ENCODE measurements at places on chromosomes 2 and 18. TPM values are rescaled to one million over a fixed set of nuclear protein-coding genes. Genes with fewer than 3 reads are reported as not detected.

DNA sequence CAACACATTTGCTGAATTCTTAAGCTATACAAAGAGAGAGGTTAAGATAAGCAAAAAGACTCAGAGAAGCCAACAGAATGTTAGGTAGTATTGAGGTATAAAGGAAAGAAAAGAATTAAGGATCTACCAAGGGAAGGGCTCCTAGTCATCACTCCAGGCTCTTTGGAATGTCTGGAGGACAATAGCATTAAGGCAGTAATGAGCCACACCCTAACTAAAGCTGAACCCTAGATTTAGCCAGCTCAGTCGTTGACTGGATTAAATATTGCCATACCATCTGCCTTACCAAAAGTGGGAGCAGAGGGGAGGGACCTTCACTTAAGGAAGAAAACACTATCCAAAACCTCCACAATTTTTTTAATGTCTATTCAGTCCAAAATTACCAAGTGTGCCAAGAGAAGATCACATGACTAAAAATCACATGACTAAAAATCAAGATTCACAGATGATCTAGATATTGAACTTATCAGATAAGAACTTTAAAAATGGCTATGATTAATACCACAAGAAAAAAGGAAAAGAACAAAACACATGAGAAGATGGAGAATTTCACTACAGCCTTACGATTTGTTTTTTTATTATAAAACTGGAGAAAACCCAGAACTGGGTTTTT lies 59.7 kb downstream of the EXOC6B start:
- DNase-seq: no peak

DNA sequence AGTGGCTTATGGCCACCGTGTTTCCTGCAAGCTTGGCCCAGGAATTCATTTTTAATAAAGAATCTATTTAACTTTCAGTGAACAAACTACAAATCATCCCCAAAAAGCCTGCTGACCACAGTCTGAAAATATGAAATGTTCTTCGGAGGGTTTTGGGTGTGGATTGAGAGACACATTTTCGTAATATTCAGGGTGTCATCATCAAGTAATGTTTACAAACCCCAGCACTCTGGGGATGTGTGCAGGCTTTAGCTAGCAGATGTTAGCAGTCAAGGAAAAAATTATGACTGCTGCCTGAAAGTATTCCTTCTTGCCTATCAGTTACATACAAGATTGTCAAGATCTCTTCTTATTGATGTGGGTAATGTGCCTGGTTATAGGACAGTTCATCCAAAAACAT lies 143.9 kb upstream of the FN1 start:
- DNase-seq: no peak

- DNase-seq: no peak
Observed at GRCh38 chr2:187500585-187501359, 52.7 kb upstream of the CALCRL start.

DNA sequence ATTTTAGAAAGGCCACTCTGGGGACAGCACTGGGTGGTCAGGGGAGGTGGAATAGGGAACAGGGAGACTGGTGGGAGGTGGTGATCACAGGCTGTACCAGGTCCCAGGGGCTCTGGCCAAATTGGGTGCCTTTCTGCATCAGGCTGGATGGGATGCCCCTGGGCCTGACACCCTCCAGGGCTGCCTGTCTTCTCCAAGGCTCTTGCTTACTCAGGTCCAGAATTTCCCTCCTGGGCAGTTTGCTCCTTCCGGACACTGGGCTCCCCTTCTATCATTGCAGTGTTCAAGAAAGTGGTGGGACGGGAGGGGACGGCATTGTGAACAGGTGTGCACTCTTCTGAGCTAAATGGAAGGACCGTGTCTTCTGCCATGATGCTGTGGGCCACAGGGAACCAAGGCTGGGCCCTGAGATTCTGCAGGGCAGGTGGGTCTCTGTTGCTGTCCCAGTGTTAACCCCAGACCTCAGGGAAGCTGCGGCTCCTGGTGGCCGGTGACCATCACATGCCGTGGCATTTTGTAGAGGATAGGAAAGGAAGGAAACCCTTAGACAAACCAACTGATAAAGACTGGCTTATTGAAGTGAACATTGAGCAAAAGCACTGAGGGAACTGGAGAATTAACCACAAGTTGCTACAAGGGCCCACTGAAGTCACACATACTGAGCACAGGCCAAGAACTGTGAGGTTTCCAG lies 93.7 kb upstream of the HS6ST1 start:
- DNase-seq: no peak

DNA sequence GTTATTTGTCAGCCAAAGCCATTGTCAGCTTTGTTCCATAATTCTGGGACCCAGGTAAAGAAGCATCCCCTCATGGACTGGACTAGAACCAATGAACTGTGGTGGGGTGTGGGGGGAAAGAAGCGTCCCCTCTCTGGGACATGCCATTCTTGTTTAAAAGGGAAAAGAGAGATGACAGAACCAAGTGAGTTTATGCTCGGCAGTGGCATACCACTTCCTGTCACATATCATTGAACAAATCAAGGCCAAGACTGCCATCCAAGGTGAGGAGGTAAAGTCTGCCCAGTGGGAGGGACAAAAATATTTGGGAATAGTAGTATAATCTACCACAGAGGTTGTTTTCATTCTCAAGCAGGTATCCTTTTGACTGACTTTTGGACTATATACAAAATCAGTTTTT lies 4.7 kb upstream of the GLS start:
- DNase-seq: no peak

GRCh38 chr2:75135776-75136400 lies 63.4 kb downstream of the TACR1 start:
- no peak for DNase-seq

DNA sequence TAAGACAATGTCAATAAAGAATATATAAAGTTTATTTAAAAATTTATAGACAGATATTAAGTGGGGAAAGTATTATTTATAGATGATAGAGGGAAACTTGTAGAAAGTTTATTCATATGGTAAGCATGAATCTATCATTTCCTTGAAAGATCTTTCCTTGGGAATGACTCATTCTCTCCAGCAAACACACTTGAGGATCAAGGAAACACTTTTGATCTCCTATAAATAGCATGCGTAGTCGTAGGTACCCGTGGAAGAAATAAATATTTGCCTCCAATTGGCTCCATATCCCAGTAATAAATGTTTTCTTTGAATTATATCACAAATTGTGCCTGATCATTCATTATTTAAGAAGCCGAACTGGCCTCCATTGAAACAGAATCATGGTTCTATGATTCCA lies 483.4 kb downstream of the RNF144A start:
- no peak for DNase-seq

DNA sequence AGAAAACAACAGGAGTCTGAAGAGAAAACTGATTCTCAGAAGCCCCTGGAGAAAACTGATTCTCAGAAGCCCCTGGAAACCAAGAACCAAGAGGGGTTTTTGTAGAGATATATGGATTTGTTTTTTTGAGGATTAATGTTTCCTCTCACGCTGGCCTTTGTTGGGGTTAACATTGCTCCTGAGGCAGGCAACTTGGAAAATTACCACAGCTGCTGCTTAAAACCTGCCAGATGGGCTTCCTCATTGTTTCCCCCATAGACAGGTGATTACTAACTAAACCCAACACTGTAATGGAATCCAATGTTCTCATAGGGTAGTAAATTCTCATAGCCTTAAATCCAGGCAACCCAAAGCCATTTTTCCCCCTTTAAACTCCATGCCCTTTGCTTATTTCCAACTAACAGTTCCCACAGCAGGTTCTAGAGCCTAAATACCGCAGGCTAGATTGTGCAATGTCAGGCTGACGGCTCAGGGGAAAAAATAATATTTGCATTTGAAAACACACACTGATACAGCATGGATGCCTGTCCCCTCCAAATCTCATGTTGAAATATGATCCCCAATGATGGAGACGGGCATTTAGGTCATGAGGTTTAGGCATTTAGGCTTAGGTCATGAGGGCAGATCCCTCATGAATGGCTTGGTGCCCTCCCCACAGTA lies 272.3 kb upstream of the PKDCC start:
- DNase-seq: no peak

DNA sequence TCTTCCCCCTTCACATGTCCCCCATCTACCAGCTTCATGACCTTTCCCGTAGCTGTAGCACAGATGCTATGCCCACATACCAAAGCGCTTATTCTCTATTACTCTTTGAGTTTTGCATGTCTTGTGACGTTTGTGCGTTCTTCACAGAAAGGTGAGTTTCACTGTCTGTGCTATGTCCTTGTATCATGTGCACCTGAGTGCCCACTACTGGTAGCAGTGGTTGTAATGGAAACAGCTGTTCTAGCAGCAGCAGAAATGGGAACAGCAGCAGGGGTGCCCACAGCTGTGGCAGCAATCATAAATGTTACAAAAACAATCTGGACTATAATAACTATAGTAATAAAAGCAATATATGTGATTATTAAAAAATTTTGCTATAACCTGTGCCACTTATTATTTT lies 127.1 kb downstream of the STK39 start:
- DNase-seq: no peak

GRCh38 chr2:53422979-53423378 lies 344.6 kb upstream of the CHAC2 start:
- no peak for DNase-seq

GRCh38 chr2:213868526-213868925 lies 542.3 kb upstream of the VWC2L start:
- no peak for DNase-seq

DNA sequence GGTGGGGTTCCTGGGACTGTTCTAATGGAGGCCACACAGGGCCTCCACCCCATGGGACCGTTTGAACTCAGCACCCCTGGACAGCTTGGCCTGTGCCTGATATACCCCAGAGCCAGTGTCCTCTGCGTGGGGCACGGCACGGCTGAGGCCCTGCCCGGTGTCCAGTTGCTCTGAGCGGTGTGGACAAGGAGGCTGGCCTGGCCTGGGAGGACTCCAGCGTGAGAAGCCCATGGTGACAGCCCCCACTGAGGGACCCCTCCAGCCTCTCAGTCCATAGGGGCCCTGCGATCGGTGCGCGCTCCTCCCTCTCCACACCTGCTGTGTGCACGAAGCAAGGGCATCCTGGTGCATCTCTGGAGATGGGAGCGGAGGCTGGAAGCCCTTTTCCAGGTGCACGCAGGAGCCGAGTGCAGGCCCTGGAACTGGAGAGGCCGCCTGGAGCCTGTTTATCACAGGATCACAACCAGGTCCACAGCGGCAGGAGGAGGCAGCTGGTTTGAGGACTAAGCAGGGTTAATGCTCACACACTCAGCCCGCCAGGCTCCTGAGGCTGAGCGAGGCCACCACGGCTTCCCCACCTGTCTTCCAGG lies 120.2 kb downstream of the PTGR3 start:
- no peak for DNase-seq

GRCh38 chr18:5173646-5174045 lies 23.4 kb downstream of the AKAIN1 start:
- no peak for DNase-seq

DNA sequence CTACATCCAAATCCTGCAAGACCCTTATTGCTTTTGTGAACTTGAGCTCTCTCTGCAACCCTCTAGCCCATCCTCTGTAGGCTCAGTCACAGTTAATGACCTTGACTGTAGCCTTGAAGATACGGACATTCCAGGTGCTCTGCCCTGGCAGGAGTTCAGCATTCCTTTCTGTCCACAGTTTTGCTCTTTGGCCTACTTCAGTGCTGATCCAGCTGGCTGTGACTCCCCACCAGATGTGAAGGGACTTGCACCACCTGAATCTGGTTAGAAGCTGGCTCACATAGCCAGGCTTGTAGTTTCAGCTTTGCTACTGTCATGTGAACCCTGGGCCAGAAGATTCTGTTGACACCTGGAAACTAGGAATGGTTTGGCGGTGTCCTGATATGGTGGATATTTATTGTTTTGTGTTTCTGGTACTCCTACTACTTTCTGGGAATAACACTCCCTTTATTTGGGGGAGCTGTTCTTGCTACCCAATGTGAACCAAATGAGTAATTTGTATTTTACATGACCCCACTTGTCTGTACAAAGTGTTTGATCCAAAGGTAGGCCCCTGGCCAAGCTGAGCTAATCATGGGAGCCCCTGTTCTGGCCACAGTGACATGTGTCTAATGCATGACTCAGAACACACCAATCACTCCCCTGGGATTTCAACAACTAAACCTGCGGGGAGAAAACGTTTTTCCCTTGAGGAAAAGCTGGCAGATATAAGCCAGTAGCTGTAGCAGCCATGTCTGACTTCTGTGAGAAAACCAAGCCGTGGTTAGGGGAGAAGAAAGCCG lies 73.4 kb downstream of the CDCA7 start:
- DNase-seq: no peak

ALPG gene
- not detected for total RNA-seq

VIL1 gene
- 0.62 TPM for total RNA-seq

GREB1 gene
- 0.69 TPM for total RNA-seq

PKDCC gene
- 4.3 TPM for total RNA-seq

ATG16L1 gene
- 26.6 TPM for total RNA-seq
